ENCODE measurements at places on chromosomes 1 and 21.

DNA sequence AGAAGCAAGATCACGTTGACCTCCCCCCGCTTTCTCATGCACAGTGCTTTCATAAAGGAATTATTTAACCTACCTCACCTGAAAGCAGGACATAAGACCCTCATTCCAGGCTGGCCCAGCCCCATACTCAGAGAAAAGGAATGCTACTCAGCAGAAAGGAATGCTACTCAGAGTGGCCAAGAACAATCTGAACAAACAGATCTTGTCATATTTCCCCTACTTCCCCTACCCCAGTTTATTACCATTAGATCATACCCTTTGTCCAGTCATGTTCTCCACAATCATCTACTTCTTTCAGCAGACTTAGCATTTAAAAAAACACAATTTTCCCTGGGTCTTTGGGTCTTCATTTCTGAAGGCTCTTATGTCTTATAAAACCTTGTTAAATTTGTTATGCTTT lies 89.8 kb downstream of the SLC16A1 start:
- DNase-seq = no peak

GRCh38 chr1:27527890-27528817 lies 38.2 kb upstream of the WASF2 start:
- DNase-seq = no peak

DNA sequence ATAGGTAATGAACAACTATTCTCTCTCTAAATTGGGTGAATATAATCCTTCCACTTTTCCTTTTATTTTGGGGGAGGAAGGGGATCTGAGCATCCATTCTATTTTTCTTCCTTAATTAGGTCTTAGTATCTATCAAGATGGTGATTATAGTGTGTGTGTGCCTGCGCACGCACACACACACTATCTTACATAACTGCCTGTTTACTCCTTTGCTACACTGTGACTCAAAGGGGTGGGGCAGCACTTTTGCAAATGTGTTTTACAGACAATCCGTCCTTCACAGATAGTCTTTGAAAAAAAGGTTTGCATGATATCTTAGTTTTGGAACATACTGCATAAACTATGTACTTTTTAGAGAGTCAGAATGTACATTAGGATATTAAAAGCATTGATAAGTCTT lies 191.5 kb downstream of the SDCCAG8 start:
- DNase-seq = no peak

DNA sequence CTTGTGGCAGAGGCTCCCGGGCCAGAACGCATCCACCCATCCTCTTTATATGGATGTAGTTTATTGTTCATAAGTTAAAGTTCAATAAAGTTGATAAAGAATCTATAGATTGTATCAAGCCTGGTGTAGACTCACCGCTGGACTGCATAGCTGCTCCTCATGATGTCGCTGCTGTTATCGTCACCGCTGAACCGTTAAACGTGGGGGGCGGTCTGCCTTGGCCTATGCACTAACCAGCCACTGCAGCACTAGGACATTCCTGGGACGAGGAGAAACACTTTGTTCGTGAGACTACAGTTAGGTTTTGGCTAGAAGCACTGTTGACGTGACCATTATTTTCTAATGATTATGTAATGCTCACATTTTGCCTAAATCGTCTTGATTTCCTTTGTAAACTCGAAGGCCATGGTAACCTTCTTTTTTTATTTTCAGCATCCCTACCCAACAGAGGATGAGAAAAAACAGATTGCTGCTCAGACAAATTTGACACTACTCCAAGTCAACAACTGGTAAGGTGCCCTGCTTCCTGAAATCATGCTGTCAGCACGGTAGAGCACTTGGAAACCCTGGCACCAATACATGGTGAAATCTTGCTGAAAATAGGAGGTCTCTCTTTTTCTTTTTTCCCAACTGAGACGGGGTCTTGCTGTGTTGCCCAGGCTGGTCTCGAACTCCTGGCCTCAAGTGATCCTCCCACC lies 50.2 kb downstream of the PKNOX1 start:
- DNase-seq = no peak

DNA sequence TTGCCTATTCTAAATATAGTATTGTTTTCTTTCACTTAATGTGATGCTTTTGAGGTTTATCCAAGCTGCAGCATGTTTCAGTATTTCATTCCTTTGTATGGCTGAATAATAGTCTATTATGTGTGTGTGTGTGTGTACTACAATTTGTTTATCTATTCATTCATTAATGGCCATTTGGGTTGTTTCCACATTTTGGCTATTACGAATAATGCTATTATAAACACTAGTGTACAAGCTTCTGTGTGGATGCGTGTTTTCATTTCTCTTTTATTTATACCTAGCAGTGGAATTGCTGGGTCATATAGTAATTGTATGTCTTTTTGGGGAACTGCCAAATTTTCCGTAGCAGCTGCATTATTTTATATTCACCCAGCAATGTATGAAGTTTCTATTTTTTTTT lies 15.0 kb upstream of the THEM5 start:
- DNase-seq = no peak

DNA sequence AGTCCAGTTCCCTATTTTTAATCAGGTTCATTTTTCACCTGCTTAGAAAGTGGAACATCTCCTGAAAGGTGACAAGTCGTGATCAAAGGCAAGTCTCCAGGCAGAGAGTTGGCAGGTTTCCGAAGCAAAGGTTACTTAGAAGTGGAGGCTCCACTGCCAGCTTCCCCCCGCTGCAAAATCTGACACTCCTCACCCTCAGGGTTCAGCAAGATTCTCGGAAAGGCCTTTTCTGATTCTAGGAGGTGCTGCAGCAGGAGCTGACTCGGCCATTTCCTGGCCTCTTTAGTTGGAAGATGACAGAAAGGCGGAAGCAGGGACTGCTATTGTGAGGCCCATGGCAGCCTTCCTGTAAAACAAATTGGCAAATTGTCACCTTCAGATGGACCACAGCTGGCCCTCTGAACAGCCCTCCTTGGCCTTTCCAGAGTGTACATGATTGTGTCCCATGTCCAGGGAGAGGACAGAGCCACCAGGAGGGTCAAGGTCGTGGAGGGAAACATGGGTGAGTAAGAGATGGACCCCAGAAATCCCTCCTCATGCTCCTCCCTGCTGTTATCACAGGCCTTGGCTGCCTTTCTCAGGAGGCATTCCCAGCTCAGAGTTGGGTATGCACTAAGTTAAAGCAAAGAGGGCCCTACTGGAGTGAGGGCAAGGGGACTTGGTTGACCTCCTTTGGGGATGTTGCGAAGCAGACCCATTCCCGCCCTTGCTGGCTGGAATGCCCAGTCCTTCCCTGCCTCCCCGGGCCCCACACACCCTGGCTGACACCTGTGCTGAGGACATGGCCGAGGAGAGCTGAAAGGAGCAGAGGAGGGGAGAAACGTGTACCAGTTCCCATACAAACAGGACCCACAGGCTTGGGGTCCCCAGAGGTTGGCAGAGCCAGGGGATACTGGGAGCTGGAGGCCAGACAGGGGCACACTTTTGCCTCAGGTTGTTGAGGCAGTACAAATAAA lies 115.5 kb upstream of the IRF2BP2 start:
- DNase-seq = peak; percentile 88

DNA sequence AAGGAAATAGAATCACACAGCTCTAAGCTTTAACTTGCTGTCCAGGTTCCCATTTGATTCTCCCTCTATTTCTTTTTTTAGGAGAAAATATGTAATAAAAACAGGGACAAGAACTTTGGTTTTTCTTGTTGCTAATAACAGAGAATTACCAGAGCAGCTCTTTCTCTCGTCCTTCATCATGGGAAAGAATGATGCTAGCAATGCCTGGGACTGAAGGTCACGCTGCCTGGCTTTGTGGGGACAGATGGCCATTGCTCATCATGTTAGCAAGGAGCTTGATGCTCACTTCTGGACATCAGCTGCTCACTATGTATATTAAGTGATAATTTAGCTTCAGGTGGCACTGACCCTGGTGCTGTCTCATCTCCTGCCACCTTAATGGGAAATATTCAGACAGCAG lies 77.3 kb upstream of the AKT3 start:
- DNase-seq = no peak

GRCh38 chr1:234768171-234768568 lies 158.2 kb upstream of the IRF2BP2 start:
- DNase-seq = no peak

- no peak for DNase-seq
Measured at GRCh38 chr1:161733526-161733925, 12.2 kb downstream of the FCRLB start.

GRCh38 chr1:180975551-180975950 lies 47.1 kb downstream of the STX6 start:
- no peak for DNase-seq

- no peak for DNase-seq
Measured at GRCh38 chr1:3469849-3470649, 15.6 kb downstream of the ARHGEF16 start.

DNA sequence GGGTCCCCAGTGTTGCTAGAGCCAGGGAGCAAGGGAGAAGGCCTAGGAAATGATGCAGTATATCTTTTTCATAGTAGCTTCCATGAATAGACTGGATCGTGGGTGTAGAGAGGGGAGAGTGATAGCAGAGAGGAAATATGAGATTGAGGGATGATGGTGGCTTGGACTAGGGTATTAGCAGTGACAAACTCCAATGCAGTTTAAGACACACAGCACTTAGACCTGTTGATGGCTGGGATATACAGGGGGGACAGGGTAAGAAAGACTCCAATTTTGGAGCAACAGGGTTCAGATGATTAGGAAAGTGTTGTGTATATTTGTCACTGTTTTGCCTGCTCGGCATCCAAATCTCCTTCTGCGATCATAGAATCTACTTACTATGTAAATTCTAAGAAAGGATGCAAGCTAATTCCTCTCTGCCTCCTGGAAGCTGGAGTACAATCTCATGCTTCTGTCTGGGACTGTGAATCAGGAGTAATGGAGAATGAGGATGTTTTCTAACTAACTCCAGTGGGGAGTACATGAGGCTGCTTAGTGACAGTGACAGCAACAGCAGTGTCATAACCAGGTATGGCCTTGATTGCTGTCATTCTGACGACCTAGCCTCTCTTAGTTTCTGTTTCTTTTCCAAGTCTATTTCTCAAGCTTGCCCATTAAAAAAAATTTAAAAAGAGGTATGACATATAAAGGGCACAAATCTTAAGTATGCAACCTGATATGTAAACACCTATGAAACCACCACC lies 47.5 kb downstream of the SYDE2 start:
- no peak for DNase-seq

DNA sequence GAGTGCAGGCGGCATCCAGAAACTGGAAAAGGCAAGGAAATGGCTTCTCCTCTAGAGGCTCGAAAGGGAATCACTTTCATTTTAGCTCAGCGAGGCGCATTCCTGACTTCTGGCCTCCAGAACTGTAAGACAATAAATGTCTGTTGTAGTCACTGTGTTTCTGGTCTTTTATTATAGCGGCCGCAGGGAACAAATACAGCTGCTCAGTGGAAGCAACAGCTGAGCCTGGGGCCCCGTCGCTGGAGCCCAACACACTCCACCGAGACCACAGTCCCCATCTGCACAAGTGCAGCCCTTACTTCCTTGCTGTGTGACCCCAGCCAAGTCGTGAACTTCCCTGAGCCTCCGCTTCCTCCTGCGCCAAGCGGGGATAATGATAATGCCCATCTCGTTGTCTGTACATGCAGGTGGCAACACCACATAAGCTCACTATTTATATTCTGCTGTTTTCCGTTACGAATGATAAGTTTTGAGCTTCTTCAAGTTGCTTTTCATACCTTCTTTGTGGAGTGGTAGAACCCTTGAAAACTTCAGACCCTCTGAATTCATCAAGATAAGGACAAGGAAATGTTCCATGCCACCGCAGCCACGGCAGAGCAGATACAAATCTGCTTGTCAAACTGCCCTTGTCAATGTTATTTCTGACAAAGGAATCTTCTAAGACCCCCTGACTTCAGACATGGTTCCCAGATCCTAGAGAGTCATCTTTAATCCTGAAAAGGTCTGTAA lies 3.2 kb upstream of the LAPTM5 start:
- no peak for DNase-seq

DNA sequence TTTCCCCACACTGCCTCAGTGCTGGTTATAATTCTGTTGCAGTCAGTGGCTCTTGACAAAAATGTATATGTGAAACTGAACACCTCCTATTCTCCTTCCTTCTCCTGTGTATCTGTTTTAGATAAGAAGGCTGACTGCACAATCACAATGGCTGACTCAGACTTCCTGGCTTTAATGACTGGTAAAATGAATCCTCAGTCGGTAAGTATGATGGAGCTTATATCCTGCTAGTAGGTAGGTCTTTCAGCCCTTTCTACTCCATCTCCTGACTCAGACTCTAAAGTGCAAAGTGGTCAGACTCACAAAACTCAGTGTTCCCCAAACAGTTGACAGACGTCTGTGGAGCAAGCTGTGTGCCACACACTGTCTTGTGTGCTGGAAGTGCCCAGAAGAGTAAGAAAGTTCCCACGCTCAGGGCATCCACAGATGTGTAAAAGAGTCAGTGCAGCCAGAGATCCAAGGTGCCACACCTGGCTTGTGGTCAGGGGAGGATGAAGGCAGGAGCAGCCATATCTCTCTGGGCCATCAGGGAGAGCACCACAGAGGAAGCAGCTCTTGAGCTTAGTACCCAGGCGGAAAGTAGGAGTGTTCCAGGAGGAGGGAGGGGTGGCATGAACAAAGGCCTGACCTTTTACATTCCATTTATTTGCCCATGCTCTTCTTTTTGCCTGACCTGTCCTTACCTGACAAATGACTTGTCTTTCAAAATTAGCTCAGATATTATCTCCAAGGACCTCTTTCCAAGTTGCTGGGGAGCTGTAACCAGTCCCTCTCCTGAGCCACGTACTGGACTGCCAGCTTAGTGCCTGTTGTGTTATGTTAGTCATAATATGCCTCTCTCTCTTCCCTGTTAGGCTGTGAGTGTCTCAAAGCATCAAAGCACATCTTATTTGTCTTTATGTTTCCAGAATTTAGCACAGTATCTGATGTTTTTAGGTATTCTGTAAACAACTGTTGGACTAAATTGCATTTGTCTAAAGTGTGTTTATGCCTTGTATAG lies 14.0 kb upstream of the PODN start:
- peak; percentile 27 for DNase-seq

GRCh38 chr1:204265665-204266064 lies 51.9 kb upstream of the GOLT1A start:
- no peak for DNase-seq

DNA sequence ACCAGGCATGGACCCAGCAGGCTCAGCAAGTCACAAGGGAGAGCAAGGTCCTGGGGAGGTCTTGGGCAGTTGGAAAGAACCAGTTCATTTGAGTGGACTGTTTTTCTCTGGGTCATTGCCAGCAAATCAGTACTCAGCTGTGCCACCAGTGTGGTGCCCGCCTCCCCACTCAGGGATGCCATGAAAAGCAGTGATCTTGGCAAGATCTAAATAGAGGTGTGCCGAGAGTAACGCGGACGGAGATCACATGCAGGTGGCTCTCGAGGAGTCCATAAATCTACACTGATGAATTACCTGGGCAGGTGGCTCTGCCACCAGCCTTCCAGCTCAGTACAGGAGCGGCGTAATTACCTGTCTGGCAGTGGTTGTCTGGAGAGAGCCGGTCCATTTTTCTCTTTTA lies 642.2 kb downstream of the PTPRU start:
- DNase-seq = no peak

GRCh38 chr1:244074559-244075171 lies 23.6 kb downstream of the ZBTB18 start:
- DNase-seq = peak; percentile 37
